Esophagus (tissue), 2 donors: ENCODE measurements at places on chromosomes 12 and 14. TPM values are rescaled to one million over a fixed set of nuclear protein-coding genes. Genes with fewer than 3 reads are reported as not detected.

SOAT2 gene
- 0.14 TPM for polyA plus RNA-seq

IL23A gene
- 32.1 TPM for polyA plus RNA-seq

SIRT4 gene
- 0.47 TPM for polyA plus RNA-seq

SOX5 gene
- 0.33 TPM for polyA plus RNA-seq

FAM222A gene
- polyA plus RNA-seq: 3.9 TPM

ANGEL1 gene
- polyA plus RNA-seq: 3.7 TPM

AICDA gene
- polyA plus RNA-seq: not detected

DLK1 gene
- 0.16 TPM for polyA plus RNA-seq

GPRC5D gene
- 0.69 TPM for polyA plus RNA-seq

SLC41A2 gene
- polyA plus RNA-seq: 0.47 TPM

PPP1R36 gene
- polyA plus RNA-seq: 0.26 TPM

DDX11 gene
- 28.2 TPM for polyA plus RNA-seq
